ENCODE measurements at places on chromosomes 2 and 18.

- DNase-seq: no peak
These were observed 842.4 kb downstream of the TDRD15 start for GRCh38 chr2:21966139-21966538.

DNA sequence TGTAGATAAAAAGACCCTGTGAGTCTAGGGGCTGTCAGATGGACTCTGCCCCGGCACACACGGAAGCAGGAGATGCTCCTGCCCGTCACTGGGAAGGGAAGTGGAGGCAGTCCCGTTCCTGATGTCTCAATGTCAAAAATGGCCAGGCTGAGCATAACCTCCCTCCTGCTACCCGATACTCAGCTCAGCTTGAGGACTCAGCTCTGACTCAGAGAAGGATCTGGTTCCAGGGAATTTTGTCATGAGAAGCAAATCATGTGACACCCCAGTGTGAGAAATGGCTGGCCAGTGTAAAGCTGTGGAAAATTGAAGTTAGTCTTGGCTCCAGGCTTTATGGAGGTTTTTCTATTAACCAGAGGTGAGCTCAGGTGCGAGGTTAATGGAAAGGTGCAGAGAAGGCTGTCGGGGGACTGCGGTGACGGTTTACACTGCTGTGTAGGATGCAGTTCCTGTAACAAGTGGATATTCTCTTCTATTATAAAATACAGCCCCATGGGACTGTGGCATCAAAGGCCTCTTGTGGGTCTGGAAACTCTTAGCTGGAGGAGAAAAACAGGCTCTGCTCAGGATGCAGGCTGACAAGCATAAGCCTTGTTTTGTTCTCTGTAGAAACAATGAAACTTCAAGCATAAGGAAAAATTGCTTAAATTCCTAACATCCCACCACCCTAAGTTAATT, 24.7 kb upstream of the AGAP1 start:
- no peak for DNase-seq

DNA sequence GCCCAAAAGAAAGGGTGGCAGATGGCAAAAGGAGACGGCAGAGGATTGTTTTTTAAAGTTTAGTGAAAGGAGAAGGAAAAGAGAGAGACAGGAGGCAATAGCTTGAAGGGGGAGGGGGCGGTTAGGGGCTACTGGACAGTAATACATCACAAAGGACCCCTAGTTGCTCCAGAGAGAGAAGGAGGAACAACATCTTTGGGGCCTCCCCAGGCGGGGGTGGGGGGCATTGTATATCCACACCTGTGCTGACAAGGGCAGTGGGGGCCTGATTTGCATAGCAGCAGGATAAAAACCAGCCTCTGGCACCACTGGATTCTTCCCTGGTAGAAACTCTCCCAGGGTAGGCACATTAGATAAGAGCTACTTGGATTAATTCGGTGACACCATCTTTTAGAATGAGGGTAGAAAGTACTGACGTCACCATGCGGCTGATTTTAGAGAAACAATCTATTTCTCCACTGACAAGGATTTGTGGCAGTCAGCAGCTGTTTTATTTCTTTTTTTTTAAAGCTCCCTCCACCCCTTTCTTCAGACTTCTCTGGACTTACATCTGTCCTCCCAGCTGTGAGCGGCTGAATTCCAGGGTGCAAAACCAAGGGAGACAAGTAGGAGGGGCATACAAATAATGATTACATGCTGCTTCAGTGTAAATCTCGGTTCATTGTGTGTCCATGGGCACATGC, 199.8 kb upstream of the NRP2 start:
- no peak for DNase-seq

DNA sequence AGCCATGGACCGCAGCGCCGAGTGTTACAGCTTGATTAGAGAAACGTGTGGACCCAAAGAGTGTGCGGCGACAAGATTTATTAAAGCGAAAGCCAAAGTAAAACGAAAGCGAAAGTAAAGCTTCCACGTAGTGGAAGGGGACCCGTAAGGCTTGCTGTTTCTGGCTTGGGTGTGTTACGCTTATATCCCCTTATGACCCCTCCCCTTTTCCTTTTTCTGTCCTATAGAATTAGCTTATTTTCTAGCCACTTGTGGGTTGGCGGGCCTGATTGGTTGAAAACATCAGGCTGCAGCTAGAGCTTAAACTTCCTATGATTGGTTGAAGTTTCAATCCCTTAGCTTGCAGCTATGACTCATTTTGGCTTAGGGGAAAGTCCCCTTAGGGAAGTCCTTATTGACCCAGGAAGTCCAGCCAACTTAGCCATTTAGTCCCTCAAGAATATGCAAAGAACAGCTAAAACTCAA, 969.7 kb downstream of the DCDC2C start:
- DNase-seq: peak; percentile 4

All from CD4-positive, CD25-positive, alpha-beta regulatory T cell (primary cell).